Right renal cortex interstitium (tissue), 3 donors: ENCODE measurements at places on chromosomes 3 and 15. TPM values are rescaled to one million over a fixed set of nuclear protein-coding genes. Genes with fewer than 3 reads are reported as not detected.

DNA sequence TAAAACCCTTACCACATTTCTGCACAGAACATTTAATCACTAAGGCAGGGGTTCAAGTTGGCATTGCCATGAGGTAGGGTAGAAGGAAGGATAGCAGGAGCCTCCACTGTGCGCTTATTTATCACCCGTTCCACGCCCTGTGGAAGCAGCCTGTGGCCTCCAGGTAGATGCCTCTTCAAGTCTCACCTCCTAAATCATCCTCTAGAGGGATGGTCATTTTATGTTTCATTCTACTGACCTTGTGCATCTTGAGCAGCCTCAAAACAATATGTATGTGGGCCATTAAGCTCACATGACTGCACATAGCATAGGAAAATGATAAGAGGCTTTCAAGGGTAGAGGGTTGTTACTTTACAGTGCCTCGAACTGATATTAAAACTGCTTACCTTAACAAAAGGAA lies 546.2 kb downstream of the GRM7 start:
- no peak for DNase-seq

- DNase-seq = no peak
These were observed 348.2 kb downstream of the NAALADL2 start for GRCh38 chr3:175207361-175207760.

DNA sequence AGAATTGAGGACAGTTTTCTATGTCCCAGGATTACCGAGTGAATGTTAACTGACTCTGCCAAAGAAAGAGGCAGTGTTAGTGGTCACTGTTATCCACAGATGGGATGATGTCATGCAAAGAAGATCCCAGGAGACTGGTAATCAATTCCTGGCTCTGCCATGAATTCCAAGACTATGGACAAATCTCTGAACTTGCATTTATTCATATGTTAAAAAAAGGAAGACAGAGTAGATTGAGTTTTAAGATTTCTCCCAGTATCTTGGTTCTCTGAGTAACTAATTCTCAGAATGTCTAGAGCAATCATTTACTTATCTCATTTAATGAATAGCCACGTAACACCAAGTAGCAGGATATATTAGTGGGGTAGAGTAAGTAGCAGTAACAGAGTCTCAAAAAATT lies 11.5 kb upstream of the MAP3K13 start:
- no peak for DNase-seq

The AHSG gene
- polyA plus RNA-seq = 1.0 TPM

The KCNMB2 gene
- 26.9 TPM for polyA plus RNA-seq

- DNase-seq = no peak
These were observed 17.6 kb downstream of the ZDHHC3 start for GRCh38 chr3:44958386-44958785.

DNA sequence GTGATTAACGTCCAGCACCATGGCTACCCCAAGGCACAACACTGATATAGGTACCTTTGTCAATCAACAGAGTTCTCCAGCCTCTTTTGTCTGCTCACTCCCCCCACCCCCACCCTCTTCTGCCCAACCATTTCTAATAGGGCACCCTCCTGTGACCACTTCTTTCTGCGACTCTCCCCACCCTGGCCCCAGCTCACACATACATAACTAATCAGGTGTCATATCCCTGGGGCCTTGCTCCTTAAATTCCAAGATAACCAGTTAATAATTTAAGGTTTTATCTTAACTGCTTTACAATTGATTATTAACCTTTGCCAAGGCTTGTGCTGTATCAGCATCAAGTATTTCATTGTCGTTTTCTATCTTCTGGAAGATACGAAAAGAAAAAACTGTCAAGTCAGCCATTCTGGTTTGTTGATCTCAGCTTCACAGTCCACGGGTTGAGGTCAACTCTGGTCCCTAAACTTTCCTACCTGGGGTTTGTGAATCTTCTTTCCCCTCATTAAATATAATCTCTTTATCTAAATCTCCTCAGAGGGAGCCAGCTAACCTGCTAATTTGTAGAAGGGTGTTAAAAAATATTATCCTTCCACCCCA lies 27.3 kb upstream of the SLC28A2 start:
- no peak for DNase-seq

The GRK7 gene
- polyA plus RNA-seq = not detected

- no peak for DNase-seq
These were observed 52.8 kb downstream of the PLD1 start for GRCh38 chr3:171757361-171758034.

DNA sequence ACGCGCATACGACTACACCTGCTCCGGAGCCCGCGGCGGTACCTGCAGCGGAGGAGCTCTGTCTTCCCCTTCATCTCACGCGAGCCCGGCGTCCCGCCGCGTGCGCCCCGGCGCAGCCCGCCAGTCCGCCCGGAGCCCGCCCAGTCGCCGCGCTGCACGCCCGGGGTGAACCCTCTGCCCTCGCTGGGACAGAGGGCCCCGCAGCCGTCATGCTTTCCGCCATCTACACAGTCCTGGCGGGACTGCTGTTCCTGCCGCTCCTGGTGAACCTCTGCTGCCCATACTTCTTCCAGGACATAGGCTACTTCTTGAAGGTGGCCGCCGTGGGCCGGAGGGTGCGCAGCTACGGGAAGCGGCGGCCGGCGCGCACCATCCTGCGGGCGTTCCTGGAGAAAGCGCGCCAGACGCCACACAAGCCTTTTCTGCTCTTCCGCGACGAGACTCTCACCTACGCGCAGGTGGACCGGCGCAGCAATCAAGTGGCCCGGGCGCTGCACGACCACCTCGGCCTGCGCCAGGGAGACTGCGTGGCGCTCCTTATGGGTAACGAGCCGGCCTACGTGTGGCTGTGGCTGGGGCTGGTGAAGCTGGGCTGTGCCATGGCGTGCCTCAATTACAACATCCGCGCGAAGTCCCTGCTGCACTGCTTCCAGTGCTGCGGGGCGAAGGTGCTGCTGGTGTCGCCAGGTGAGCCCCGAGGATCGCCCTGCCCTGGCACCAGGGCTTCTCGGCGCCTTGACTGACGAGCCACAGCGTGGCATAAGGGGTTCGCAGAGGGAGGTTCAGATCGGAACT lies 420 bp downstream of the SLC27A2 start:
- DNase-seq = no peak

GRCh38 chr15:60324706-60325438 lies 72.9 kb downstream of the ANXA2 start:
- DNase-seq = no peak

DNA sequence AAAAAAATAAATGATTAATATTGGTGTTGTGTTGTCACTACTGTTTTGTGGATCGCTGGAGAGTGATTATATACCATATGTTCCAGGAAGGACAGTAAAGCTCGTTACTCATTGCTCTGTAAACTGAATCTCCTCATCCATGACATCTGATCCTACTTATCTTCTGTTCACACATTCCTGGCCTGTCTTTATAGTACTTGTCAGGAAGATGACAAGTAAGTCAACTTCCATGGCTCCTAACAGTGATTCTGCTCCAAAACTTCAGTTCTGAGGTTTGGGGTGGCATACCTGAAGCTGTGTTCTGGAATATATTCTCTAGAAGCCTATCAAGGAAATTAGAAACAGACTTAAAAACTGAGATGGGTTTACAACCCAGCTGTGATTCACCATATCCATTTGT lies 288.9 kb downstream of the ZBBX start:
- no peak for DNase-seq

The RYR3 gene
- polyA plus RNA-seq = 8.0 TPM

DNA sequence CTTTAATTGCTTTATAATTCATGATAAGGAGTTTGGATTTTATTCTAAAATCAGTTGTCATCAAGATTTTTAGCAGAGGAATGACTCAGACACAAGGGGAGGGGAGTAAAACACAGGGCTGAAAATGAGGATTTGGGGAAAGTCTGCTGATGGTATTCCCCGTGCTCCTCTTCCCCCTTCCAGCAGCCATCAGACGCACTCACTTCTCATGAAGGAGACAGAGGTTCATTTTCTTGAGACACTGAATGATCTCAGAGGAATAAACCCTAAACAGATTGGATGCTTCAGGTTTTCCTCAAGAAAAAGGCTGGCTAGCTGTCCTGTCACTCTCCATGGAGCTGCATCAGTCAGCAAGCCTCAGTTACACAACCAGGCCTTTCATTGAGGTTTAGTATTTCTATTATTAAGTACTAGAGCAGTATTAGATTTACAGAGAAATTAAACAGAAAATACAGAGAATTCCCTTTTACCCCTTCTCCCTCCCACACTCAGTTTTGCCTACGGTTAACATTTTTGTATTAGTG lies 166.4 kb downstream of the C3orf70 start:
- no peak for DNase-seq

GRCh38 chr3:45978006-45978761 lies 17.4 kb downstream of the FYCO1 start:
- no peak for DNase-seq

DNA sequence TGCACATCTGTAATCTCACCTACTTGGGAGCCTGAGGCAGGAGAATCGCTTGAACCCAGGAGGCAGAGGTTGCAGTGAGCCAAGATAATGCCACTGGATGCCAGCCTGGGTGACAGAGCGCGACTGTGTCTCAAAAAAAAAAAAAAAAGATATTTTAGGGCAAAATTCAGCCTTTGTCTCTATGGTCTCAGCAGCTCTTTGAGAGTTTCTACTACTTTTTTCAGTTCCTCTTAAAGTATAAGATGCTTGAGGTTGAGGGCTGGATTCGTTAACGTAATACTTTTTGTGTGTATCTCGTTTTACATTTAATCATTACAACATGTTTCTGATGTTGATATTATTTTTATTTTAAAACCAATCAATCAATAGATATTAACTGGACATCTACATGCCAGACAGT lies 381.2 kb upstream of the TBL1XR1 start:
- DNase-seq = no peak

GRCh38 chr3:5188419-5189221 lies 1.1 kb downstream of the EDEM1 start:
- DNase-seq = no peak

The ITIH3 gene
- 6.0 TPM for polyA plus RNA-seq

- no peak for DNase-seq
These were observed 59.1 kb upstream of the UMPS start for GRCh38 chr3:124671106-124671505.

DNA sequence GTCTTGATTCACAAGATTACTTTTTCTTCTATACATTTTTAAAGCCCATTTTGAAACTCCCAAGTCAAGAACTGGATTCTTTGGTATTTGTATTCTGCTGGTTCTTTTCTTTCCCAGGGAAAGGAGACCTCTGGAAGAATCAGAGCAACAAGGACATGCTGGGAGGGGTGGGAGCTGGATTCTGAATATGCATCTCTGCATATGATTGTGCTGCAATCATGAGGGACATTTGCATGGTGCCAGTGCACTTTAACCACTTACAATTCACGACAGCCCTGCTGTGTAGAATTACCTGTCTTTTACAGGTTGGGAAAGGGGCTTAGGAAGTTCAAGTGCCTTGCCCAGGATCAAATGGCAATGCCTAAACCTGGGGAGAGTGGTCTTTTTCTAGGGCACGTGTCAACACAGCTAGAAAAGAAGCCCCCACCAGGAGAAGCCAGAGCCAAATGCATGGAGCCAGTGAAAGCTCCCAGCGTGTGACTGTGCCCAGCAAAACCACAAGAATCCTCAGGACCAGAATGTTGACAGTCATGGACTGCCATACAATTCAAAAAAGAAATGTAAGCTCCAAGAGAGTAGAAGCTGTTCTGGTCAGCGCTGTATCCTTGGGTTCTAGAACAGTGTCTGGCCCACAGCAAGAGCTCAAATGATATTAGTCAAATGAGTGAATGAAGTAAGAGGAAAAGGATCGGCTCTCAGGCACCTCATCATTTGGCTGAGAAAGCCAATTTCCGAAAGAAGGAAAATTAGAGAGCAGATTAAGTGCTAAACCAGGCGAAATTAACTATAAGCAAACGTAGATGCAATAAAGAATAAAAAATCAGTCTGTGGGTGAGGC lies 84.5 kb upstream of the MEF2A start:
- DNase-seq = no peak

DNA sequence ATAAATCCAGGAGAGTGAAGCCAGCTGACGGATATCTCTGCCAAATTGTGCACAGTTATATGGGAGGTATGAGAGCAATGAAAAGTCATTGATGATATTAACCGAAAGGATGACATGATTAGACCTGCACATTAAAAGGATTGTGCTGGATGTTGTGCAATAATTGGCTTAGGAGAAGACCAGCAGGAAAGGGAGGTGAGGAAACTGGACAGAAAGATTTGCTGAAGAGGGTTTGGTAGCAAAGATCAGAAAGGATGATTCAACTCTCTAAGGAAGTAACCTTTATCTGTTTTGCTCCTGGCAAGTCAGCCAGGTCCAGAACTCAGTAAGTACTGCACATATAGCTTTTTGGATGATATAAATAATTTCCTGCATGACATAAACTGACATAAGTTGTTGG lies 704.7 kb downstream of the GRM7 start:
- DNase-seq = no peak

GRCh38 chr3:121995161-121996137 lies 26.6 kb downstream of the ILDR1 start:
- no peak for DNase-seq

DNA sequence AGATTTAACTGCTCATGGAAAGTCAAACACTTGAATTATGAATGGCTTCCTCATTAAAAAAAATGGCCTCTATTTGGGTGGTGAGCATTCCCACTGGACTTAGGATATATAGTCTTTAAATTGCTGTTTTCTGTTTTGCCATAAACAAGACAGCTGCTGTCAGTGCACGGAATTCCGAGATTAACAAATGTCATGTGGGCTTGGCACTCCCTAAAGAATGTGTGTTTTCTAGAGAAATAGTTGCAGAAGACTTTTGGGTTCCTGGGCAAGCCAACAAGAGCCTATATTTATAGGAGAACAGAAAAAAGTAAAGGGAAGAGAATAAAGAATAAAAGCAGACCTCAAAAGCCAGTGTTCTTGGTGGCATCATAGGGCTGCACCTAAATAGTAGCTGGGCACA lies 13.6 kb upstream of the TFG start:
- no peak for DNase-seq

- DNase-seq = no peak
These were observed 52.6 kb downstream of the PAQR5 start for GRCh38 chr15:69351333-69351732.

- no peak for DNase-seq
These were observed 288.2 kb upstream of the ZNF385D start for GRCh38 chr3:22039161-22039560.

The DOCK3 gene
- 1.2 TPM for polyA plus RNA-seq

- DNase-seq = no peak
These were observed 105.3 kb downstream of the MAP4 start for GRCh38 chr3:47910777-47911440.

The COX17 gene
- polyA plus RNA-seq = 40.3 TPM

The CDHR4 gene
- not detected for polyA plus RNA-seq

GRCh38 chr3:192958219-192958872 lies 40.7 kb upstream of the MB21D2 start:
- no peak for DNase-seq
